HFFc6 (cell line): ENCODE measurements at places on chromosomes 4 and X.
A peak's percentile ranks its signal among the peaks of the same experiment; 100 is the strongest.

DNA sequence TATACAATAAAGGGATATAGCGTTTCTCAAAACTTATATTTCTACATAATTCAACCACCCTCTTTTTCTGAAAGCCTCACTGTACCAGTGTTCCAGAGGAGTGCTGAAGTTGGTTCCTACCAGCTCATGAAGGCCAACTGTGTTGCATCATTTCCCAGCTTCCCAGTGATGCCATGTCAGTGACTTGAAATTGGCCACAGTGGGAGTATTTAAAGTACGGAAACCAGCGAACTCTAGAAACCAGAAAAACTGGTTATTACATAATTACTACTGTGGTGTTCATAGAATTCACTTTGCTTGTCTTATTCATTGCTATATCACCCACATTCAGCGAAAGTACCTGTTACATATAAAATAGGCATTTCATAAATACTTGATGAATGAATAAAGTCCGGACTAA lies 135.4 kb downstream of the GC start:
- DNase-seq, result no peak
- no peaks in the 10 kb centered on the region for H3K36me3 ChIP-seq
- no peak overlapping the region for H3K27ac ChIP-seq
- no peaks in the 10 kb centered on the region for H3K4me1 ChIP-seq

DNA sequence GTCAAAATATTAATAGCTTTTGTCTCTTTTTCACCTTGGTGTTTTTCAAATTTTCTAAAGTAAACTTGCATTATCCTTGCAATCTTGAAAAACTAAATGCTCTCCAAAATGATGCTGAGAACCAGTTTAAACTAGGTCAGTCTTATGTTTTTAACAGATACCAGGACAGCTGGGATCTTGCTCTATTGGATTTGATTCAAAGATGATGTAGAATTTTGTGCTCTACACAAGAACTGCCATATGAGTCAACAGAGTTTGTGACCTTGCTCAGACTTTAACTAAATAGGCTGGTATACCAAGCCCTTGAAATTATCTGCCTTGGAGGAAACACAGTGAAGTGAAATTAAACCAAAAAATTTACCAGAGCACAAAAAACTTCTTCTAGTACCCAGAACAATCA lies 991.1 kb downstream of the STPG2 start:
- DNase-seq, result no peak
- no peaks in the 10 kb centered on the region for H3K4me1 ChIP-seq
- H3K4me3 ChIP-seq, result no peak overlapping the region
- H3K36me3 ChIP-seq, result no peaks in the 10 kb centered on the region
- H3K27ac ChIP-seq, result no peak overlapping the region
- no peaks in the 10 kb centered on the region; the same call in 1 of the 2 replicates for H3K27me3 ChIP-seq

GRCh38 chr4:26936284-26937065 lies 75.8 kb downstream of the STIM2 start:
- H3K27me3 ChIP-seq, result no peaks in the 10 kb centered on the region
- H3K4me3 ChIP-seq, result no peak overlapping the region
- peaks cover 6% of the 10 kb centered on the region; the same call in 1 of the 2 replicates for H3K4me1 ChIP-seq
- H3K27ac ChIP-seq, result no peak overlapping the region
- H3K36me3 ChIP-seq, result no peaks in the 10 kb centered on the region

GRCh38 chr4:4783847-4784246 lies 75.6 kb upstream of the MSX1 start:
- H3K4me3 ChIP-seq, result no peak overlapping the region
- peaks cover 36% of the 10 kb centered on the region for H3K4me1 ChIP-seq
- H3K27me3 ChIP-seq, result peaks cover 20% of the 10 kb centered on the region
- H3K36me3 ChIP-seq, result no peaks in the 10 kb centered on the region; the same call in 1 of the 2 replicates

DNA sequence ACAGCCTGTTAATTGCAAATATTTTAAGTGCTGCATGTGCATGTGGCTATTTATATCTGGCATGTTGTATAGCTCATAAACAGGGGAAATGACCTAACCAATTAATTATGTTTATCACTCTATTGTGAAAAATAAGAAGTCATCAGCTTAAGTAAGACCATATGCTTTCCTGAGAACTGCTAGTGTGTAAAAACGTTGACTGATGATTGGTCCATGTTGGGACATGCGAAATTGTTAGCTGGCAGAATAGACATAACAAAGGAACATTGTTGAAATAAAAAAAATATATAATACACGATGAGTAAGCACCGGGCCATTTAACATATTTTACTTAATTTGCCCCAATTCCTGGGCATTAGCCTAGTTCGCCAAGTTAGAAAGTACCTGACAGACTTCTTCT lies 207.5 kb downstream of the ANK2 start:
- H3K36me3 ChIP-seq, result no peaks in the 10 kb centered on the region
- no peak overlapping the region for H3K4me3 ChIP-seq
- no peak overlapping the region for H3K27ac ChIP-seq

DNA sequence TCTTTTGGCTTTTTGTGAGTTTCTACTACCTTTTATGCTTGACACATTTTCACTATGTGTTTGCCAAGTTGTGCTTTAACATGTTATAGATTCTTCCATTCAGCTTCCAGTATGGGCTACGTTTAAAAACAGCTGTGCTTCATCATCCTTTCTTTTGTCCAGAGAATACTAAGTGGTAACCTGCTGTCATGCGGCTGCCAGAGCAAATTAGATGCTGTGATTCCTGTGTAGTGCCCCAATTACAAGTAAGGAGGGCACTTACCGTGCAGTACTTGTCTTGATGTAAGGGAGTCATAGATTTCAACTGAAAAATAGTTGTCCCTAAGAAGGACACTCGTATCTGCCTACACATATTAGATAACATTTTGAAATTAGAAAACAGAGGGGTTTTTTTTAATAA lies 531.8 kb upstream of the GALNTL6 start:
- no peak overlapping the region for H3K27ac ChIP-seq
- no peaks in the 10 kb centered on the region for H3K4me1 ChIP-seq
- H3K4me3 ChIP-seq, result no peak overlapping the region
- no peaks in the 10 kb centered on the region for H3K27me3 ChIP-seq
- H3K36me3 ChIP-seq, result no peaks in the 10 kb centered on the region
- no peak for DNase-seq

GRCh38 chr4:182577411-182577810 lies 334.2 kb downstream of the TENM3 start:
- no peaks in the 10 kb centered on the region for H3K36me3 ChIP-seq
- no peaks in the 10 kb centered on the region; the same call in 1 of the 2 replicates for H3K27me3 ChIP-seq
- peak overlapping the region; percentile 66 for H3K27ac ChIP-seq
- no peak for DNase-seq

DNA sequence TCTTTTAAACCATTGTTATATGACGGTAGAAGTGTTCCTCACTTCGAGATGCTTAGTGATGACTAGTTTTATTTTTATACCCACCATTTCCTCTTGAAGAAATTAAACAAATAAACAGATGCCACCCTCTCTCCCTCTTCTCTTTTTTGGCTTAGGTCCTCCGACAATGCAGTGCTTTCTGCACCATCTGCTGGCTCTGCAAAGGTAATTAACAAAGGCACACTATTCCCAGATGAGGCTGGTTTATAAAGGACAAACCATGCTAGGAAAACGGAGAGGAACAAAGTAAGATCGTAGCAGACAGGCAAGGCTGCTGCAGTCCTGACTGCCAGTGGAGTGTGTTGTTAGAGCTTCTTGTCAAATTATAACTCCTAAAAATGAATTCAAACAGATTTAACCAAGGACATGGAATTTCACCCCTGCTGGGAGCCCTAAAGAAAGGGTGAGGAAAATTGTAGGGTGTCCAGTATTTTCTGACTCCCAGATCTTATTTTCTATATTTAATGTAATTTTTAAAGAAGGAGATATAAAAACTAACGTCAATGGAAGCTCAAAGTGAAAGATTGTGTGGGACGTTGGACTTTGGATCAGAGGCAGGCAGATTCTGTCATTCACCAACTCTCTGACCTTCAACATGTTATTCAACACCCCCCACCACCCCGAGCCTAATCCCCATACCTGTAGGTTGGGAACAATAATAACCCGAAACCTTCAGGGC lies 142.1 kb downstream of the CPEB2 start:
- no peak overlapping the region for H3K27ac ChIP-seq
- peaks cover 5% of the 10 kb centered on the region for H3K27me3 ChIP-seq
- no peaks in the 10 kb centered on the region for H3K36me3 ChIP-seq

GRCh38 chr4:185532293-185532692 lies 3.0 kb downstream of the PDLIM3 start:
- H3K36me3 ChIP-seq, result no peaks in the 10 kb centered on the region
- H3K4me3 ChIP-seq, result no peak overlapping the region
- H3K4me1 ChIP-seq, result no peaks in the 10 kb centered on the region; the same call in 1 of the 2 replicates
- H3K27me3 ChIP-seq, result peaks cover 37% of the 10 kb centered on the region
- no peak for DNase-seq

- H3K27me3 ChIP-seq, result no peaks in the 10 kb centered on the region
- no peaks in the 10 kb centered on the region for H3K36me3 ChIP-seq
- H3K27ac ChIP-seq, result peak overlapping the region; percentile 65
- H3K4me1 ChIP-seq, result peaks cover 63% of the 10 kb centered on the region
- peak; percentile 95 for DNase-seq
These were observed 236.7 kb downstream of the FRAS1 start for GRCh38 chr4:78293821-78294301.

DNA sequence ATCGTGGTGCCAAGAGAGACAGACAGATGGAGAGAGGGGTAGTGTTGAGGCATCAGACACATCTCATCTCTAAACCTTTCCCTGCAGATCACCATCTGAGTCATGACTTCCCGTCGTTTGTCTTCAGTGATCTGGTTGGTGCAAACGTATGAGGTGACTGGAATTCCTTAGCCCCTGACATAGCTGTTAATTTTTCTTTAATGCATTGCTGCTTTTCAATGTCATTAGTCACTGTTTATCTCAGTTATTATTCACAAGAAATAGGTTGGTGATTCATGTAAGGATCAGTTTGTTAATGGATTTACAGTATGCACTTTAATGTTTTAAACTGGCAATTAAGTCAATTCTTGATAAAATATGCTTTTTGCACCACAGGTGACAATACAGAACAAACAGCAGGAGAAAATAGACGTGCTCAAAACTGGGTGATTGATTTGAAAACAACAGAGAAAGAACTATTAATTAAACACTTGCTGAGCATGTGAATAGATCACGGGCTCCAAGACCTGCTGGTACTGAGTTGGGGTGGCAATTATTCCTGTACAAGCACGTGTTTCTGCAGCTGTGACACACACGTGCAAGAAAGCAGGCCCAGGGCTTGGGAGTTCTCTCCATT lies 1.3 kb upstream of the TMEM154 start:
- H3K27me3 ChIP-seq, result peaks cover 9% of the 10 kb centered on the region
- peak overlapping the region; percentile 22; the same call in 1 of the 2 replicates for H3K27ac ChIP-seq
- peaks cover 46% of the 10 kb centered on the region for H3K4me1 ChIP-seq

- DNase-seq, result no peak
- H3K27ac ChIP-seq, result no peak overlapping the region
- H3K36me3 ChIP-seq, result no peaks in the 10 kb centered on the region
- H3K4me1 ChIP-seq, result no peaks in the 10 kb centered on the region
- H3K4me3 ChIP-seq, result no peak overlapping the region
These were observed 92.1 kb downstream of the HMX1 start for GRCh38 chr4:8779490-8779932.

DNA sequence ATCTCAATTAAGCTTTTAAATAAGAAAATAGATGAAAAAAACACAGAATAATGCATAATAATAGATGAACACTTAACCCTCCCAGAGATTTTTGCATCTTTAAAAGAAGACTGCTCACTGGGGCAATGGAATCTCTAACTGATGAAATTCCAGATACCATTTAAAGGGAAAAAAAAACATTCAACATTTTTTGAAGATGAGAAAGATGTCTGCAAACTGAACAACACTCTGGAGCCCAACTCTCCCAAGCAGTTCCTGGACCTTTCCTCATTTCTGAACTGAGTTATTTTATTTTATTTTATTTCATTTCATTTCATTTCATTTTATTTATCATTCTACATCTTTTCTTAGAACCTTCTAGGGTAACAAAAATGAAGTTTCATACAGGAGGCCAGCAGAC lies 90.7 kb downstream of the CORIN start:
- H3K4me3 ChIP-seq, result no peak overlapping the region
- H3K27ac ChIP-seq, result no peak overlapping the region
- no peak for DNase-seq
- H3K27me3 ChIP-seq, result peaks cover 5% of the 10 kb centered on the region
- H3K4me1 ChIP-seq, result peaks cover 22% of the 10 kb centered on the region; the same call in 1 of the 2 replicates

DNA sequence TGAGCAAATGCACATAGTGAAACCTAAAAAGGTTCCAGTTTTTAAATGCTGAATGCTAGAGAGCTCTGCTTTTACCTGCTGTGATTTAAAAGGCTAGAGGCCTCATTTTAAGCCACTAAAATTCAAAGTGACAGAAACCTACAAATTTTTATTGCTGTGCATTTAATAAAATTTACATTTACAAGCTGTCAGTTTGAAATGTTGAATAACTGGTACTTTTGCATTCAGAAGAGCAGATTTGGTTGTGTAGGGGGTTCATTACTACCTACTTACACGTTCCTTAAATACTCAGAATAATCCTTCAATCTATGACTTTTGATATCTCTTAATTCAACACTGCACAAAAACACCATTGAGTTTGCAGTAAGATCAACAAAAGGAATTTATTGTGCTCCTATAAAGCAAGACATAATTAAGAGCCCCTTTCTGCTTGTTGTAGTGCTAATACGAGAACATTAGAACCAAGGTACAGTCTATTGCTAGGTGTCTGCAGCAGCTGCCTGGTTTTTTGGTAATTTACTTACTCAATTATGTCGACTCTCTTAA lies 27.9 kb downstream of the NKX3-2 start:
- H3K27ac ChIP-seq, result no peak overlapping the region
- H3K4me3 ChIP-seq, result no peak overlapping the region
- H3K4me1 ChIP-seq, result no peaks in the 10 kb centered on the region
- H3K27me3 ChIP-seq, result peaks cover 11% of the 10 kb centered on the region
- no peak for DNase-seq
- no peaks in the 10 kb centered on the region for H3K36me3 ChIP-seq

DNA sequence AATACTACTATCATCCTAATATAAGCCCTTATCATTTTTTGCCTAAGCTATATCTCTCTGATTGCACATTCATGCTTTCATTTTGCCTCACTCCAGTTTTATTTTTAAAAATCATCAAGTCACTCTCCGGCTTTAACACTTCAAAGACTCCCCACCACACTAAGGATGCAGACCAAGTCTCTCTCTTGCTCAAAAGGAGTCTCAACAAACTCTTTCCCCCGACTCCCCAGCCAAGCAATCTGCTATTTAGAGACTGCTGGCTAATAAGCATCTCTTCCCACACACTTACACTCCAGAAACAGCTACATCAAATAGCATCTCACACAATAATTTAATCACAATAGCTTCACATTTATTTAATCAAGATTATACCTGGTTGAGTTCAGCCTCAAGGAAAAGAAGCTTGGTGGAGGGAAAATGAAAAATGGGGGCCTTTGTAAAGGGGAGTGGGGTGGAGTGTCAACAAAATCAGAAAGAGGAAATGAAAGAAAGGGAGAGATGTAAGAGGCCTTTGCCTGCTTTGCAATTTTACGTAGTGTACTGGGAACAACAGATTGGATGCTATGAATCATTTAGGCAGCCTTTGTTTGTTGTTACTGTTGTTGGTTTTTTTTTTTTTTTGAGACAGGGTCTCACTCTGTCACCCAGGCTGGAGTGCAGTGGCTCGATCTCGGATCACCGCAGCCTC lies 104.1 kb upstream of the MCF2 start:
- DNase-seq, result no peak
- H3K27me3 ChIP-seq, result no peaks in the 10 kb centered on the region
- peaks cover 7% of the 10 kb centered on the region for H3K36me3 ChIP-seq
- H3K4me1 ChIP-seq, result peaks cover 17% of the 10 kb centered on the region

GRCh38 chr4:150251752-150252190 lies 173.5 kb downstream of the DCLK2 start:
- H3K27me3 ChIP-seq, result peaks cover 59% of the 10 kb centered on the region
- peak overlapping the region; percentile 81; the same call in 1 of the 2 replicates for H3K27ac ChIP-seq
- H3K36me3 ChIP-seq, result peaks cover 69% of the 10 kb centered on the region
- peak overlapping the region; percentile 75; the same call in 1 of the 2 replicates for H3K4me3 ChIP-seq
- DNase-seq, result no peak
